ENCODE measurements at places on chromosomes 6 and 20.

GRCh38 chr6:6788394-6789032 is 200.0 kb downstream of the LY86 start:
- DNase-seq, result no peak

- DNase-seq, result no peak
These were observed 174.6 kb downstream of the SYNDIG1 start for GRCh38 chr20:24643731-24644626.

DNA sequence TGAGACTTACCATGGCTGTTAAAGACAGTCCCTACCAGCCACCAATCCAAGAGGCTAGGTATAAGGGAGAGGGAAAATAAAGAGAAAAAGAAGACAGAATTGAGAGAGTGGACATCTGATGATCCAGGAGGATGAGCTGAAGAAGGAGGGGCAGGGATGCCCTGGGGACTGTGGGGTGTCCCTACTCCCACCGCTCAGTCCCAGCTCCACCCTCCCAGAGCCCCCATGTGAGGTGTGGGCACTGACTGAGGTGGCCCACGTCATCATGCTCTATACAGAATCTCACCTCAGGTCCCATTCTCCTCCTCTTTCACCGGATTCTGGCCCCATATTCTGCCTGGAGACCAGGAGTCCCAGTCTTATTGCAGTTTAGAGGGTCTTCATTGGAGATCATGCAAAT is 135.7 kb downstream of the KLHL32 start:
- no peak for DNase-seq

GRCh38 chr6:24529985-24530384 is 35.2 kb downstream of the ALDH5A1 start:
- DNase-seq, result no peak

GRCh38 chr6:144179828-144180227 is 29.5 kb downstream of the STX11 start:
- DNase-seq, result no peak

- DNase-seq, result no peak
These were observed 1.3 kb upstream of the ASXL1 start for GRCh38 chr20:32356622-32357374.

DNA sequence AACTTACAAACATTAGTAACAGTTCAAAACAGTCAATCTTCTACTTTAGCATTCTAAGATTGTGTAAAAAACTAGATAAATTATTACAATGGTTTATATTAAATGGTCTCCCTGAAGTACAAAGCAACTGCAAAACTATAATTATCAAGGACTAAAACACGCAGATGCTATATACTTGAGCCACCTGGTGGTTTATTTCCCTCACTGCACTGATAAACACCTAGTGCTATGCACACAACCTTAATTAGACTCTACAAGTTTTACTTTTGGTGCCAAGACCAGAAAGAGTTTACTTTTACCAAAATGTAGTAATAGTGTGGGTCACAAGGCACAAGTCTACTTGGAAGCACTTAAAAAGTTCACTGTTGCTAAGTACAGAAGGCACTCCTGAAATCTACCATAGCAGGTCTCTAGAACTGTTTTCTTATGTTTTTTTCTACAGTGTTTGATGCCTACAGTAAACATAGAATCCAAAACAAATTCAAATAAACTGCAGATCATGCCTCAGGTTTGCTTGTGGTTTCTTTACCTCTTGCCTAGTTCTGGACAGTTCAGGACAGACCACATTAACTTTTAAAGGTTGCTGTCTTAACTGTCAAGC is 49.2 kb downstream of the GMDS start:
- no peak for DNase-seq

- no peak for DNase-seq
These were observed 71.5 kb downstream of the CD83 start for GRCh38 chr6:14189074-14189473.

DNA sequence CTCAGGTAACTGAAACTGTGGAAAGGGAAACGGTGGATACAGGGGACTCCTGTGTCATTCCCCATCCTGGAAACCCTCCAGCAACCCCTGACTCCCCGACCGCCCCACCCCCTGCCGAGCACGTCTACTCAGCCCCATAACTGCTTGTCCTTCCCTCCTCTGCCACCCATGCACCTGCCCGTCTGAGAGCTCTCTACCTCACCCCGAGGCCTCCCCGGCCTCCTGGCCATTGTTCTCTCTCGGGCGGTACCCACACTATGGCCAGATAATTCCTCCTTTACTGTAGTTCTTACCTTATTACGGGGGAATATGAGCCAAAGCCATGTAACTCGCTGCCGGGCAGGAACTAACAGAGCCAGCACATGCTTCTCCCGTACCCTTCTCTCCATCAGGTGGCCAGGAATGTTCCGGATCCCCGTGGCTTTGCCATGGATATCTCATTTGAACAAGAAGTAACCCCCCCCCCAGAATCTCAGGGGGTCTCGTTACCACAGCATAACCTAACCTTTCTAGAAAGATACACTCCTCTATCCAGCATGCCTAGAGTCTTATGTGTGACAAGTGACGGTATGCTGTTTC is 4.8 kb upstream of the IRF4 start:
- no peak for DNase-seq

GRCh38 chr20:25858495-25859425 is 162.1 kb upstream of the ZNF337 start:
- no peak for DNase-seq

DNA sequence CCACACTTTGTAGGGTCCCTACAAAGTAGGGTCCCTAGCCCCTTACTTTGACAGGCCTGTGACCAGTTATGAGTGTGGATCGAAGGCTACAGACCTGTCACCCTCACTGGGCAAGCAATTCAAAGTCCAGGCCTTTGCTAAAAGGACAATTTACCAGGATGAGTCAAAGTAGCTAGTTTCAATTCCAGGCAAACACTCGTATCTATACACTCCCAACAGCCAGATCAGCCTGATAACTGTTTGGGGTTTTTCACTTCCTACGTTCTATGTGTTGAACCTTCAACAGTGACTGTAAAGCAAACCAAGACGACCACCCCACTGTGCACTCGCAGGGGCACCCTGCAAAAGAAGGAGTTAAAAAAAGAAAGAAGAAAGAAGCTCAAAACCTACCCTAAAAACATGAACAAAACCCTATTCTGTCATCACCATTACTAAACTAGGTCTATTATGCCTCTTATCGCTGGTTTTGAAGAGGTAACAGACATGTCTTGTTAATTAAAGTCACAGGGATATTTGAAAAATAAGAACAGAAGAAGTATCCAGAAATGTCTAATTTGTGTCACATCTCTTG is 3.2 kb downstream of the GFOD1 start:
- DNase-seq, result peak; percentile 56

GRCh38 chr20:34808583-34808982 is 16.9 kb downstream of the NCOA6 start:
- DNase-seq, result no peak

DNA sequence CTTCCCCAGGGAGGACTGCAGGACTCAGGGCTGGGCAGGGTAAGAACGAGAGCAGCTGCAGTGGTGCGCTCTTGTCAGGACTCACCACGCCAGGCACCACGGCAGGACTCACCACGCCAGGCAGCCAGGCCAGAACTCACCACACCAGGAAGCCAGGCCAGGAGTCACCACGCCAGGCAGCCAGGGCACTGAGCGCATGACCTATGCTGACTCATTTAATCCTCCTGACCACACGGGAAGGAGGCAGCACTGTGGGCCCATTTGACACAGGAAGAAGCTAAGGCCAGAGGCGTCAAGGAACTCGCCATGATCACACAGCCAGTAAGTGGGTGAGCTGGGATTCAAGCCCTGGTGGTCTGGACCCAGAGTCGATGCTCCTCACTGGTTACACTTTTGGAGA is 189.3 kb downstream of the PREX1 start:
- no peak for DNase-seq

- no peak for DNase-seq
These were observed 12.0 kb downstream of the CYP24A1 start for GRCh38 chr20:54161821-54162149.

GRCh38 chr6:128241216-128241615 is 279.2 kb downstream of the PTPRK start:
- DNase-seq, result no peak

- DNase-seq, result no peak
These were observed 170.9 kb downstream of the SCP2D1 start for GRCh38 chr20:18984238-18985200.

DNA sequence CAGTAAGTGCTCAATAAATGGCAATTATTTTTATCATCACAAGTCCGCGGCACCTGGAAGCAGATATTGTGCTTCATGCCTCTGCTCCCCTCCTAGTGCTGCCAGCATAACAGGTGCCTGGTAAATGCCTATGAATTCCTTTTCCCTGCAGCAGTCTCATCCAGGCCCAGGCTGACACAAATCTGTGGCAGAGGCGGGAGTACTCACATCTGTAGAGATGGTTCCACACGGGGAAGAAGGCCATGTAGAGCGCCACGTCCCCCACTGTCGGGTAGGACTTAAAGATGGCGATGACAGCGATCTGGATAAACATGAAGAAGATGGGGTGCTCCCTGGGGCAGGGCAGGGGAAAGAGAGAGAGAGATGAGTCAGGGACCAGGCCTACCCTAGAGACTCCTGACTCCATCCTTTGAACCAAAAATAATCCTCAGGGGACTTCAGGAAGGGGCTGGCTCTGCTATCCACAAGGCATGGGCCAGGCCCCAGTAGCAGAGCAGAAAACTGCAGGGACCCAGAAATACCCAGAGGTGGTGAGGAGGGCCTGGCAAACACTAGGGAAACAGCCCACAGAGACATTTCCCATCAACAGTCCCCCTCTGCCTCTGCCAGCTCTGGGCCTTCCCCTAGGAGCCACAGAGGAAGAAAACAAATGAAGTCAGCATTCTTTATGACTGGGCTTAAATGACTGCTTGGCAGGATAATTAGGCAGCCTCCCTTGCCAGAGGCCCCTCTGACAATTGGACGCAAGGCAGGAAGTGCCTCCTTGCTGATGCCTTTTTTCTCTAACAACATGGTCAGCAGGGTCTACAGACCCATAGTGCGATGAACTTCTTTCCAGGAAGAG is 23.0 kb downstream of the MAP1LC3A start:
- peak; percentile 32 for DNase-seq

GRCh38 chr20:49343246-49343645 is 65.4 kb upstream of the ZNFX1 start:
- DNase-seq, result no peak

- no peak for DNase-seq
These were observed 490.2 kb upstream of the SULF2 start for GRCh38 chr20:48275286-48276020.

- no peak for DNase-seq
These were observed 6.3 kb downstream of the SCML4 start for GRCh38 chr6:107817784-107818183.

DNA sequence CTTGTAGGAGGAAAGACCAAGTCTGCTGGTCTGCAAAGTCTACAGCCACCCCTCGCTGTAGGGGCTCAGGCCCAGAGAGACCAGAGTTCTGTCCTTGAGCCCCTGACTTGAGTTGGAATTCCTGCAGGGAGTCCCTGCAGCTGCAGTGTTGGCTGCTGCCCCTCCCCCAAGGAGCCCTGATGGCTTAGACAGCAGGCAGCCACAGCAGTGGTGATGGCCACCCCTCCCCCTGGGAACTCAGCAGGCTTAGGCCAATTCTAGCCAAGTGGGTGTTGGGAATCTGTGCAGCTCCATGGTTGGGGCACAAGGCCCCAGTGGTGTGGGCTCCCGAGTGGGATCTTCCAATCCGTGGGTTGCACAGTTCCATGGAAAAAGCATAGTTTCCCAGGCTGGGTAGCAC is 345.4 kb downstream of the CD109 start:
- no peak for DNase-seq

- DNase-seq, result no peak
These were observed 47.4 kb downstream of the SLC35B3 start for GRCh38 chr6:8387942-8388437.

DNA sequence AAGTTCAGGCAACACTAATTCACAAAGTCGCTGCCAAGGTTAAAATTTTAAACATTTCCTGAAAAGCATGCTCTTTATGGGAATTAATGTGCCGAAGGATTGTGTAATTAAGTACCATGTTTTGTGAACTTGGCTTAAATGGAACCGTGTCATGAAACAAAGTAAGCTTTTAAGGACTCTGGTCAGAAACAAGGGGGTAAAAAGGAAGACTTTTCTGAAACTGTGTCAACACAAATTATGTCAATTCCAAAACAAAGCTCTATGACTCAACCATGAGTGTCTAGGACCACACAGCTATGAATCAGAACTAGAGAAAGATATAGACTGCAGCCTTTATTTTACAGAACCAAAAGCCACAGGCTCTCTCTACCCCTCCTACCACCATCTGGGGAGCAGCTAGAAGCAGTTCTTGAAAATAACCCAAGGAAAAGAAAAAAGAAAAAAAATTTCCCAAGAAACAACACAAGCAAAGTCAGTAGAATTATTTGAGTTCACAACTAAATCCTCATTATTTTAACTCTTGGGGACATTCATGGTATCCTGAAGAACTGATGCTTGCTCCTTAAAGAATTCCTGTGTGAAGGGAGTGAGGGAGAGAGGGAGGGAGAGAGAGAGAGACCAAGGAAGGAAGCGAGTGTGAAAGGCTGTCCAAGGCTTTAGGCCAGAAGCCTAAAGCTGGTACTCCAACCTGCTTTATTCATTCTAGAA is 81.9 kb downstream of the ZMYND8 start:
- DNase-seq, result peak; percentile 53

DNA sequence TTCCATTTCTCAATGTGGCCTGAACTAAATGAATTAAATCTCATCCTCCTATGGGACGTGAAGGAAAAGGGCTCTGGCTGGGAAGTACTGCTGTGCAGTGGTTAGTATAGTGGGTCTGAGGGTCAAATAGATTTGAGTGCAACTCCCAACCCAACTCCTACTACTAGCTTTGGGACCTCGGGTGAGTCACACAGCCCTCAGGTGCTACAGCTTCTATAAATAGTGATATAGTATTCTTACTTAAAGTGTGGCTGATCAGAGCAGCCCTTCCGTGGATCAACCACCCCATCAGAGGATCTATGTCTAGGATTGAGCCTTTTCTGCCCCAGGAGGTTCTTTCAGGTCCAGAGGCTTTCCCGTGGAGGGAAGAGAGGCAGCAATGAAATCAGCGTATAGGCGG is 904 bp upstream of the UST start:
- DNase-seq, result no peak

DNA sequence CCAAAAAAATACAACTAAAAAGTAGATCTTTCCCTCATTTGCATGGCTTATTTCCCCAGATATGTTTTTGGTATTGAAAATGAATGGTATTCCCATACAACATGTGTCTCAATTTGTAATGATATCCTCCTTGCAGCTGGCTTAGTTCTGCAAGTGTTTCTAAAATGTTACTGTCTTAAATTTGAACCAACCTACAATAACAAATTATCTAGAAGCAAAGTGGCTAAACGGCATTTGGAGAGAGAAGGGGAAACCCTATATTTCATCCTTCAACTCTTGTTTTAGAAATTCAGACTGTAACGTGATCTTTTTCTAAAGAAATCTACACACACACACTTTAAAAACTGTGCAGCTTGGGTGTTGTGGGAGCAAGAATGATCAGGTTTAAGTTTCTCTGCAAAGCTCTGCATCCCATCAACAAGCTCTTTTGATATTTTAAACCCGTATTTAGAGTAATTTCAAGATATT is 153.0 kb downstream of the SOBP start:
- DNase-seq, result no peak

- no peak for DNase-seq
These were observed 16.0 kb downstream of the HLA-DPA1 start for GRCh38 chr6:33057222-33058150.

Data from T-helper 2 cell treated with Interferon-gamma antibody and Interleukin-4, amounts not matched to agents 5 μg/mL and 100 μg/mL, for 36 hours (primary cell).